ENCODE measurements at places on chromosomes 1 and 21.

DNA sequence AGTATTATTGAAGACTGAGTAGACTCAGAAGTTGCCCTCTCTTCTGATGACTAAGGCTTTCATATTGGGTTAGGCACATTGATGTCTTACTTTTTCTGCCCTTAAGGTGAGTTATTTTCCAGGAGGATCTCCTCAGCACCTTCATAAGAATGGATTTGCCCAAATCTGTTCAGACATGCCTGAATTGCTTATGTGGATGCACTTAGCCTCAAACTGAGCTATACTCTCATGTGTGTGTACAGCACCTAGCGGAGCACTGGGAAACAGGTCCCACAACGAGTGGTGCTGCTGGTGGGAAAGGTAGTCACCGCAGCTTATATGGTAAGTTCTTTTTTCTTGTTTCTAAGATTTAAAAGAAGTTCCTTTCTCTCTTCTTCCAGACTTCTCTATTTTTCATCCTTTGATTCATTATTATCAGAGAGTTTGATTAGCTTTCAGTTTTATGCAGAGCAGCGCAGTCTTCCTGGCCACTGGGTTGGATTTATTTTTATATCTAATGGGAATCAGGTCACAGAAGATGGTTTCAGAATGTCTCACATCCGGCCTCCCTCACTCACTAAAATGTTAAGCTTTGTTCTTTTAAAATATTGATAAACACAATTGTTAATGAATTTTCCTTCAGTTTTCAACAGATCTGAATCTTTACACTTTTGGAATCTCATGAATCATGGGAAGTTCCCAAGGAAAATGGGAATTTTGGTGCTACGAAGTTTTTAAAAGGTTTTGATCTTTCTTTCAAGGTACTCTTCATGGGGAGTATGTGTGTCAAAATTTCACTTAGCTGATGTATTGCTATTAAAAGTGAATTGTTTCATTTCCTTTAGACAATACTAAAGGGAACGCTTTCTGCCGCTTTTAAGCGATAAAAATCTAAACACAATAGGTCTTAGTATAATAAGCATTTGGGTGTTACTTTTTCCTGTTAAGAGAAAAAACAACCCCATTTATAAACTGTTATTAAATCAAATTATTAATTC lies 58.5 kb downstream of the EXTL2 start:
- peak; percentile 6 for DNase-seq

DNA sequence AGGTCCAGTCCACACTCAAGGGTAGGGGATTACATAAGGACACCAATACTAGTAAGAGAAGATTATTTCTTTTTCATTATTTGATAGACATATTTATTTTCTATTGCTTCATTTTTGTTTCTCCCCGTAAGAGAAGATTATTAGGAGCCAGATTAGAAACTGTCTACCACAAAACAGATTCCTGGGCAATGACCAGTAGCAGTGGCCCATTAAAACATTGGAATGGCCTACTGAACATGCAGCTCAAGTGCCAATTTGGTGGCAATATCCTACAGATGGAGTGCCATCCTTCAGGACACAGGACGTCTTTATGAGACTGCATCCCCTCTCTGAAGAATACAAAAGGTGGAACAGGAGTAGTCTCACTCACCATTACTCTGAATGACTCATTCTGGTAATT lies 34.0 kb upstream of the ARHGAP29 start:
- DNase-seq, result no peak

- DNase-seq, result no peak
Observed at GRCh38 chr1:96338622-96339021, 383.0 kb upstream of the PTBP2 start.

DNA sequence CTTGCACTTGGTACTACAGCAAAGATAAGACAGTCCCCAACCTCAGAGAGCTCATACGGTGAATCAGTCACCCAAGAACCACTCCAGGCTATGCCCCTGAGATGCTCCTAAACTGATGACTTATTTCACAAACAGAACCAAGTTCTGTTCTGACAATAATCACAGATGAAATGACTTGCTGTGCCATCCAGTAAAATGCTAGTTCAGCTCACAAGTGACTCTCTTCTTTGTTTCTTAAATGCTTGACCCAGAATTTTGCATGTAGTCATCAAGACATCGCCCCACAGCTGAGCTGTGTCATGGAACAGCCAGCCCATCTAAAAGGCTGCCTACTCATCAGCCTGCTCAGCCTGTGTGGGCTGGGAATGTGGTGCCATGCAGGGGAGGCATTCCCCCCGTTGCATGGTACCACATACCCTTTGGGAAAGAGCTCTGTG lies 6.1 kb upstream of the SLC19A2 start:
- DNase-seq, result no peak

- peak; percentile 2 for DNase-seq
Observed at GRCh38 chr1:237562242-237562823, 328.4 kb downstream of the ZP4 start.

GRCh38 chr1:189211742-189212141 lies 1265.9 kb downstream of the BRINP3 start:
- no peak for DNase-seq

- DNase-seq, result no peak
Observed at GRCh38 chr1:234911787-234912186, 216.8 kb downstream of the TOMM20 start.

All from brain microvascular endothelial cell (primary cell).